CD4-positive, alpha-beta T cell (primary cell): ENCODE measurements at places on chromosomes 7 and 10.

GRCh38 chr10:105702211-105702610 lies 1061.1 kb downstream of the SORCS3 start:
- no peak for DNase-seq

DNA sequence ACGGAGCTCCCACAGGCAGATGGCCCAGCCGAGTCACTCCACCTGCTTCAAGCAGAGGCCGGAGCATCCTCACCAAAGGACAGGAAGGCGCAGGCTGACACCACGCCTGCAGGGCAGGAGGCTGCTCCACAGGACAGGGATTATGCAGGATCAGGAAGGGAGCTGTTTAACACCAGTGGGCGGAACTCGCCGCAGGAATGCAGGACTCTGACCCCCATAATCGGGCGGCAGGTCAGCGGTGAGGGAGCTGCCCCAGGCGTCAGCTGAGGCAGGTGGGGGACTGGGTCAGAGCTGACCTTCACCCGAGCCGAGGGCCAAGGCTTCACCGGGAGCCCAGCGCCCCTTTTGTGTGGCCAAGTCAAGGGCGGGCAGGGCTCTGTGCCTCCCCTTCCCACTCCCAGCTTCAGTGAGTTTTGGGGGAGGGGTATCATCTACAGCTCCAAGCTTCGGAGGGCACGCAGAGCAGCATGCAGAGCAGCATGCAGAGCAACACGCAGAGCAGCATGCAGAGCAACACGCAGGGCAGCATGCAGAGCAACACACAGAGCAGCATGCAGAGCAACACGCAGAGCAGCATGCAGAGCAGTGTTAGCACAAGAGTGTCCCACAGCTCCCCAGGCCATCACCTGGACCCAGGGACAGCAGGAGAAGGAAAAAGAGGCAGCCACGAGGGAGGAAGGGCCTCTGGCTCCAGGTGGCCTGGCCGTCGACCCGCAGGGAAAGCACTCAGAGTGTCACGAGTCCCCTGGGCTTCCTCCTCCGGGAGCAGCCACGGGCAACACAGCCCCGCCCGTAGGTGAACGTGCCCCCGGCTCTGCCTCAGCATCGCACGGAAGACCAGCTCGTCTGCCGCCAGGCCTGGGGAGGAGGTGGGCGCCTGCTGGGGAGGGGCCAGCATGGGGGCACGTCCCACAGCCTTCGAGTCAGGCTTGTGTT lies 151.7 kb upstream of the PPP2R2D start:
- DNase-seq, result no peak

DNA sequence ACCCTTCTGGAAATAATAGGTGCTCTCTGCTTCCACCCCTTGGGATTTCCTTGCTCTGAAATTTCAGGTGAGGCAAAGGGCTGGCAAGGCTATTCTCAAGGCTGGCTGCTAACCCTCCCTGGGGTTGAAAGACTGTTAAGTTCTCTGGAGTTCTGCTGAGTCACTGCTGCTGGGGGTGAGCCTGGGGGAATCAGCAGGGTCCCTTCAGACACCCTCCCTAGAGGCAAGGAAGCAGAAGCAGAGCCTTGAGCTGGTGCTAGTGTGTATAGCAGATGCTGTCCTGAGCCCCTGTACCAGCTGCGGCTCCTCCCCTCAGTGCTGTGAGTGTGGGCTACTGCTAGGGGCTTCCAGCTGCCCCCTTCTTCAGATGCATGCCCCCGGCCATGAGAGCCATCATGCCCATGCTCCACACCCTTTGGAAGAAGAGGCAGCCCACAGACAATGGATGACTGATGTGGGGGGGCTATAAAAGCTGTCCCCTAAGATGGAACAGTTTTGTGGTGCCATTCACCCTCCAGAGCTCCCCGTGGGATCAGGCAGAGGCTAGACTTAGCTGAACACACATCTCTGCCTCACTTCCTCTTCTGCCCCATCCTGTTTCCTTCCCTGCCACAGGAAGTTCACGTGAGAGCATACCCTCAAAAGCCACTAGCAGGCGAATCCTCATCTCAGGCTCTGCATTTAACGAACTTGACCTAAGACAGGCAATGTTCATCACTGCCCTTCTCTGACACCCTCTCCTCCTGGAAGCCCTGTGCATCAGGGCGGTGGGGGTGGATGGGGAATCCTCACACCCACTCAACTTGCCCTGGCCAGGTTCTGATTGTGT lies 91.8 kb downstream of the SH3PXD2A start:
- DNase-seq, result peak; percentile 44

- no peak for DNase-seq
Measured at GRCh38 chr7:80087051-80087770, 47.4 kb upstream of the GNAI1 start.

DNA sequence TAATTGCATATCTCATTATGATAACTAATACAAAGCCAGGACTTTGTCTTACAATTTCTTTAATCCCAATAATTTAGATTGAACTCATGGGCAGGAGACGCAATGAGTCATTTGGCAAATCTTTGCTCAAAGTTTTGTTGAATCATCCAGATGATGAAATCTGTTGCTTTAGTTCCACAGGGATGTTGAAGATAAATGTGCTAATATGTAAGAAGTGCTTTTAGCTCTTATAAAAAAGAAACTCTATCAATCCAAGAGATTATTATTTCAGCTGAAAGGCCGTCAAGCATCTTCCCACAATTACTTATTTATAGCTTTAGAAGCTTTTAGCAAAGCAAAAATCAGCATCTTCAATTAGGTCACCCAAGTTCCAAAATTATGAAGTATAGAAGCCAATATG lies 36.8 kb upstream of the ANK3 start:
- DNase-seq, result no peak

DNA sequence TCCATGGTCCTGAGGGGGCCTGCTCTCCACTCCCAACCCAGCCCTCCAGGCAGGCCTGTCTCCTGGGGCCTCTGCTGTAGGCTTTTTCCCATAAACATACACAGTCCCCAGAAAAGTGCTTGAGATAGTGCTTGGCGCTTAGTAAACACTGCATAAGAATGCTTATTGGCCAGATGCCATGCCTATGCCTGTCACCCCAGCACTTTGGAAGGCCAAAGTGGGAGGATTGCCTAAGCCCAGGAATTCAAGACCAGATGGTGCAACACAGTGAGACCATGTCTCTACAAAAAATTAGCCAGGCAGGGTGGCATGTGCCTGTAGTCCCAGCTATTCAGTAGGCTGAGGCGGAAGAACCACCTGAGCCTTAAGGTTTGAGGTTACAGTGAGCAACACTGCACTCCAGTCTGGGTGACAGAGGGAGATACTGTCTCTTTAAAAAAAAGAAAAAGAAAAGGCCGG lies 24.6 kb upstream of the ASL start:
- no peak for DNase-seq

DNA sequence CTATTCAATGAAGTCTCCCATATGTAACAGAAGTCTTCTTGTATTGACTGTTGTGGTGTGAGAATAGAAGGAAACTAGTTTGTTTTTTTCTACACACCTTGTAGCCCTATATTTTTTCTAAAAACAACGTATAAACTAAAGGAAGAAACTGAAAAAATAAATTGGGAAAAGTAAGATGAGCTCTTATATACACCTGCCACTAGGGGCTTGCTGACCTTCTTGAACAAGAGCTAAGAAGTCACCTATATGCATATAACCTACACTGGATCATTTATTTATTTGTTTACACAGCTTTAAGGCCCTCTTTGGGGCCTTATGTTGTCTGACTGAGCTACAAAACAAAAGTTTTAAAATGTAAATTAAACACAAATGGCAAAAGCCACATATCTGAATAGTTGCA lies 383.0 kb downstream of the HPSE2 start:
- DNase-seq, result no peak
